Left lung (tissue), 14 donors: ENCODE measurements at places on chromosomes 13 and 19. TPM values are rescaled to one million over a fixed set of nuclear protein-coding genes. Genes with fewer than 3 reads are reported as not detected.

C1QTNF9B gene
- 1.0 TPM for polyA plus RNA-seq

GGACT gene
- 4.7 TPM for polyA plus RNA-seq

ATP8A2 gene
- 9.0 TPM for polyA plus RNA-seq

GRCh38 chr19:2727640-2727944, 6.4 kb upstream of the DIRAS1 start:
- H3K4me1 ChIP-seq: no peaks in the 10 kb centered on the region
- no peak overlapping the region for H3K27ac ChIP-seq
- no peak for DNase-seq
- H3K27me3 ChIP-seq: no peaks in the 10 kb centered on the region

GRCh38 chr19:584240-585001, 5.3 kb upstream of the HCN2 start:
- no peak overlapping the region for H3K27ac ChIP-seq
- no peak overlapping the region for H3K4me3 ChIP-seq
- peaks cover 52% of the 10 kb centered on the region for H3K27me3 ChIP-seq
- peaks cover 41% of the 10 kb centered on the region for H3K36me3 ChIP-seq
- DNase-seq: no peak

GRCh38 chr13:25811506-25811905, 240.3 kb downstream of the SHISA2 start:
- H3K4me3 ChIP-seq: no peak overlapping the region
- no peaks in the 10 kb centered on the region for H3K36me3 ChIP-seq
- H3K27me3 ChIP-seq: no peaks in the 10 kb centered on the region
- no peaks in the 10 kb centered on the region for H3K4me1 ChIP-seq
- H3K27ac ChIP-seq: no peak overlapping the region

- H3K4me1 ChIP-seq: no peaks in the 10 kb centered on the region
- H3K27ac ChIP-seq: no peak overlapping the region
- DNase-seq: no peak
- no peak overlapping the region for H3K4me3 ChIP-seq
- H3K36me3 ChIP-seq: no peaks in the 10 kb centered on the region
Measured at GRCh38 chr19:57078802-57079201, 41.0 kb upstream of the USP29 start.
